Activated CD4-positive, alpha-beta memory T cell treated with anti-CD3 and anti-CD28 coated beads, Interleukin-2, amount 10 ng/mL, durations not matched to agents 7 days and 5 days (primary cell): ENCODE measurements at places on chromosomes 4 and X. TPM values are rescaled to one million over a fixed set of nuclear protein-coding genes. Genes with fewer than 3 reads are reported as not detected.

DNA sequence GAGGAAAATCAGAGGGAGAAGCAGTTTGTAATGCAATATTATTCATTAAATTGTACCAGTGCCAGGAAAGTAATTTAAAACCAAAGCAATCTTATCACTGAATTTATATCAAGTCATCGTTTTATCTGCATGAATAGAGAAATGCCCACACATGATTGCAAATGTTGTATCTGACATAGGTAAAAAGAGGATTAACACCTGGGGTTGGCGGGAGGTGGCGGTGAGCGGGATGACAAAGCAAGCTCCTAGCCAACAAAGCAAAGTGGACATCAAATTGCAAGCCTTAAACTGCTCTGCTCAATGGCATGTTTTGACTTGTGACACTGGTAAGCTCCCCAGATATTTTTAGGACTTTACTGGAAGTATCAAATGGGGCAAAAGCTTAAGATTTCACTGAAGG lies 16.4 kb downstream of the HPGD start:
- peaks cover 5% of the 10 kb centered on the region for H3K36me3 ChIP-seq
- no peaks in the 10 kb centered on the region for H3K27me3 ChIP-seq
- no peak overlapping the region for H3K4me3 ChIP-seq
- no peak overlapping the region for H3K27ac ChIP-seq
- H3K4me1 ChIP-seq, result no peaks in the 10 kb centered on the region

The ZFP42 gene
- not detected for total RNA-seq

The XAGE2 gene
- total RNA-seq, result not detected

The RPL9 gene
- 891 TPM for total RNA-seq

DNA sequence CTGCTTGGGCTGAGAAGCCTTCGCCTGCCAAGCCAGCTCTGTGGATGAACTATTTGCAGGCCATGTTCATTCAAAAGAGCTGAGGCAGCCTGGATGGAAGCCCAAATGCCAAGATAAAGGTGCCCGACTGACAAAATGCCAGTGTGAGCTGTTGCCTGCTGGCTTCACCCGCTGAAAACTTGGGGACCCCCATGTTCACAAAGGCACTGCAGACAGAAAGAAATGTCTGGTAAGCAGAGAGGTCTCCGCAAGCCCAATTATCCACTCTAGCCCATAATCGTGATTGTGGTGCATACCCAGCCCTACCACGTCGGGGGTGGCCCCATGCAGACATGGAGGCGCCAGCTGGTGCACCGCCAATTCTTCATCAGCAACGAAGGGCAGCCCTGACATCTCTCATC lies 13.0 kb upstream of the SMIM20 start:
- H3K4me1 ChIP-seq, result peaks cover 8% of the 10 kb centered on the region
- H3K4me3 ChIP-seq, result no peak overlapping the region
- DNase-seq, result no peak
- H3K36me3 ChIP-seq, result no peaks in the 10 kb centered on the region
- H3K27ac ChIP-seq, result no peak overlapping the region

The UGT2B7 gene
- not detected for total RNA-seq

- no peaks in the 10 kb centered on the region for H3K36me3 ChIP-seq
- DNase-seq, result no peak
- no peak overlapping the region for H3K27ac ChIP-seq
- no peak overlapping the region for H3K4me3 ChIP-seq
Observed at GRCh38 chr4:41290479-41290878, 33.8 kb downstream of the UCHL1 start.

DNA sequence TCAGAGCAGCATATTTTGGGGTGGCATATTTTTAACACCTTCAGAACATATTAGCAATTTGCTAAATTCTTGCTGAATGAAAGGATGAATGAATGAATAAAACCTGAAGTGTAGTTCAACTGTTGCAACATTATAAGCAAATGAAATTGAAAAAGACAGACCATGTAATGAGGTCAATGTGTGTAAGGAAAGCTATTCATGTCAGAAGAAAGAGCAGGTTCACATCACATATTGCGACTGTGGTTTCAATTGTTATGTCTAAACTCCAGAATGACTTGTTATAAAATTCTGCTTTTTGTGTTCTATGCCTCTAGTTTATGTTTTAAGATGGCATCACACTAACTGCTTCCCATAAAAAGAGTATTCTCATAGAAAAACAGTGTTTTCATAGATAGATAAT lies 32.9 kb upstream of the DSPP start:
- H3K27ac ChIP-seq, result no peak overlapping the region
- no peak for DNase-seq
- peaks cover 14% of the 10 kb centered on the region for H3K4me1 ChIP-seq
- H3K27me3 ChIP-seq, result peaks cover 5% of the 10 kb centered on the region

The PDGFRA gene
- total RNA-seq, result 0.45 TPM

DNA sequence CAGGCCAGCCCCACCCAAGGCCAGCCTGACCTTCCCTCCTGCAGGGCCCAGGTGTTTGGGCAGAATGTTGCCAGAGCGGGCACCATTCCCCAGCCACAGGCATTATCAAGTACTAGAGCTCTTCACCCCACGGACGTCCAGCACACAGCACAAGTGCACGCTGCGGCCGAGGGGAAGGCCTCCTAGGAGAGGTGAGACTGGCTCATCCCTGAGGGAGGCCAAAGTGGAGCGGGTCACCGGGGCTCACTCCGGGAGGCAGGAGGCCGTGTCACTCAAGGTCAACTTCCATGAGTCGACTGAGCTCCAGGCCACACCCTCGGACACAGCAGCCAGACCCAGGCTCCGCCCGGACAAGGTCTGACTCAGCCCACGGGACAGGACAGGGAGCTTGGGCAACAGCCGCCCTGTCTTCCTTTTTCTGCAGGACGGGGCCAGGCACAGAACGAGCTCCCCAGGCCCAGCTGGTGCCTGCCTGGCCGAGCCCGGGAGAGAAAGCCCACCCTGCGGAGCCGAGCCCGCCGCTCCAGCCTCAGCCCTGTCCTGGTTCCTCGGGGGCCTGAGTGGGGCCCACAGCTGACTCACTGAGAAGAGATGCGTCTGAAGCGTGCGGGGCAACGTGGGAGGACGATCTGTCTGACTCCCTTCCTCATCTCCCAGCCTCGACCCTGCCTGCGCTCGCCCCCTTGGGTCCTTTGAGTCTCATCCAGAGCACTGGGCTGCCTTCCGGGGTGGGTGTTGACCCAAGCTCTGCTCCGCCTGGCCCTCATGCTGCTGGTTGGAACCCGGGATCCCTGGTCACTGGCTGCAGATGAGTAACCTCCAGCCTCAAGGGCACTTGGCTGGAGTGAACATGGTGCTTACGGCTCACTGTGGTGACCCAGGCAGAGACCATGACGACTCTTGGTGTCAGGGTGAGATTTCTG lies 1.6 kb downstream of the SLC49A3 start:
- peaks cover 9% of the 10 kb centered on the region for H3K27me3 ChIP-seq
- no peaks in the 10 kb centered on the region for H3K36me3 ChIP-seq
- no peak for DNase-seq
- H3K27ac ChIP-seq, result no peak overlapping the region

The STK26 gene
- total RNA-seq, result 50.8 TPM

The GAGE1 gene
- not detected for total RNA-seq

GRCh38 chr4:180449395-180449956 lies 1793.7 kb upstream of the TENM3 start:
- no peaks in the 10 kb centered on the region for H3K27me3 ChIP-seq
- DNase-seq, result no peak
- H3K4me3 ChIP-seq, result no peak overlapping the region

DNA sequence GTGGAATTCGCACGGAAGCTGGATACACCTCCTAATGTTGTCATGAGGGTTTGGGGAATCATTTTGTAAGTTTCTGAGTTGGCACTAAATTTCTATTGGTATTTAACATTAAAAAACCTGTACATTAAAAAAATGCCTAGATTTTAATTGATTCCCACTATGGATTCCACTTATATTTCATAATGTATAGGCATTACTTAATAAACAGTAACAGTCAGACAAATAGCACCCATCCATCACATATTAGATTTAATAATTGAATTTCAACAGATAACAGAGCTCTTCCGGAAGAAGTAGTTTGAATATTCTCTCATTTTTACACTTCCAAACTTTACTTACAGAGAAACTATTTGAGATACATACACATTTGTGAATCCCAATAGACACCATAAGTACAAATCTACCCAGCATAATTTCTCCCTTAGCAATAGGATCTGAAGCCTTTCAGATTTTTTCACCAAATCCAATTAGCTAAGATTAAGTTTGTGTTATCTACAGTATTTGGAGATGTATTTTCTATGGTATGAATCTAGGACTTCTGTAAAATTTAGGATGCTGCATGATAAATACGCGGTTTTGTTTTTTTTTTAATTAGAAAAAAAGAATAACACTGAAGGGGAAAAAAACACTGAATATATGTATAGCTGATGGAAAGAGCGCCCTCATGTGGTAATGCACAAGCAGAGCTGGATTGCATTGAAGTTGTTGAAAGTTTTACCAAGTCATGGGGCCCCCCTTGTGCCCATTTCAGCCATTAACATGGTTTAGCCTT lies 12.2 kb upstream of the ODAM start:
- no peak overlapping the region for H3K27ac ChIP-seq
- H3K4me1 ChIP-seq, result no peaks in the 10 kb centered on the region
- H3K36me3 ChIP-seq, result no peaks in the 10 kb centered on the region
- no peak overlapping the region for H3K4me3 ChIP-seq

GRCh38 chr4:161828061-161828460 lies 335.7 kb downstream of the FSTL5 start:
- no peaks in the 10 kb centered on the region for H3K4me1 ChIP-seq
- H3K36me3 ChIP-seq, result no peaks in the 10 kb centered on the region
- no peak overlapping the region for H3K27ac ChIP-seq
- H3K27me3 ChIP-seq, result no peaks in the 10 kb centered on the region
- no peak overlapping the region for H3K4me3 ChIP-seq

DNA sequence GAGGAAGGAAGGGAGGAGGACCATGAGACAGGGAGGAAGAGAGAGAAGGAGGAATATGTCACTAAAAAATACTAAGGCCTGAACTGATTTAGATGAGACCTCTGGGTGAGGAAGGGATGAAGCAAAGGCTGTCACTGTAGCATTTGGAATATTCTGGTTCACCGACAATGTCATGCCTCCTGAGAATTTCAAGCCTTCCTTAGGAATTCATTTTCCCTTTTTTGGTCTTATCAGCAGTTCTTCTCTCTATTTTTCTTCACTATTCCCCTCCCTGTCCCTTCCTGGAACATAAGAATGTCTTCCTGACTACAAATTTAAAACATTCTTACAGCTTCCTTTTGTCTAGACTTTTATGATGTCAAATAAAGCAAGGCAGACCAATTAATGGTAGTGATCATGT lies 527.8 kb downstream of the INPP4B start:
- DNase-seq, result no peak
- H3K27ac ChIP-seq, result no peak overlapping the region
- peaks cover 53% of the 10 kb centered on the region for H3K36me3 ChIP-seq
- H3K4me3 ChIP-seq, result no peak overlapping the region
- H3K27me3 ChIP-seq, result no peaks in the 10 kb centered on the region

DNA sequence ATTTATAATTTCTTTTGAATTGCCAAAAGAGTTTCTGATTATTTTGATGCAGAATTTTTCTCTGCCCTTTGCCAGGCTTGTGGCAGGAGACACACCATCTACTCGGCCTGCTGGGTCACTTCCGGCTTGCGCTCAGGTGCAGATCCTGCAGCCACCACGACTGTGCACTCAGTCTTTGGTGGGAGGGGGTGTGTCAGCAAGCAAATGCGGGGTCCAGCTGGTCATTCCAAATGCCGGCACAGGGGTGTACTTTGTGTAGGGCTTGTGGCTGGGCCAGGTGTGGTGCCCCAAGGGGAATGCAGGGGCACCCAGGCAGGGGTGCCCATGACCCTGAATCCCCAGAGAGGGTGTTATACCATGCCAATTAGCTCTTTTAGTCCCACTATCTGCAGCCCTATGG lies 673.0 kb downstream of the TLL1 start:
- no peaks in the 10 kb centered on the region for H3K4me1 ChIP-seq
- no peak overlapping the region for H3K4me3 ChIP-seq
- H3K36me3 ChIP-seq, result no peaks in the 10 kb centered on the region
- no peaks in the 10 kb centered on the region for H3K27me3 ChIP-seq

DNA sequence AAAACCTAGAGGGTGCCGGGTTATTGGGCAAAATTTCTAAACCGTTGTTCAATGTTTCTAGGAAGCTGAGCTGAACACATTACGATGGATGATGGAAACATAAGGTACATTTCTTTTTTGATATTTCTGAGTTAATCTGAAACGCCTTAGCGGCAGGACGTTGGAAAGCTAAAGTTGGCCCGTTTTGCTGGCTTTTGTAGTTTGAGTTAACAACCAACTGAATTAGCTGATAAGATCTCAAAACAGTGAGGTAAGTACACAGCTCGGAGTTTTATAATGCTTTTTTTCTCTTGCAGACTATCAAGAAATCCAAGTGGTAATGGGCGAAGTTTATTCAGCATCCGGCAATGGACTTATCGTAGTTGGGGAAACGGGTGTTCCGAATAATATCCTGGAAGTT lies 73.5 kb downstream of the PRSS12 start:
- H3K27me3 ChIP-seq, result no peaks in the 10 kb centered on the region
- H3K4me3 ChIP-seq, result peak overlapping the region; percentile 93
- H3K27ac ChIP-seq, result peak overlapping the region; percentile 89
- peaks cover 43% of the 10 kb centered on the region for H3K4me1 ChIP-seq

DNA sequence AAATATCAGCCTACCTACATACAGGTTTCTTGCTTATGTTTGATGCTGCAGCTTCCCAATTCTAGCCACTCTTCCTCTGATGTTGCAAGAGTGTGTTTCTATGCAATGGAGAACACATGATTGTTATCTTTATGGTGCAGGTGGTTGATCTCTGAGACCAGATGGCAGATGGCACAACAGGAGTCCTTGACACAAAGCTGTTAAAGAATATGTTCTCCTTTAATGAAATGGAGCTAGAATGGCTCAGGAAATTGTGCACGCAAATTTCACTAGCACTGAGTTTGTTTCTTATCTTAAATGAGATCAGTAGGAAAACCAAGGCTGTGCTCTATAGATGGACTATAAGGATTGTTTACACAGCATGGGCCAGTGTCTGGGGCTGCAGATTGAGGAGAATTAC lies 29.9 kb upstream of the TTC29 start:
- H3K4me3 ChIP-seq, result no peak overlapping the region
- H3K36me3 ChIP-seq, result no peaks in the 10 kb centered on the region
- DNase-seq, result no peak
- no peaks in the 10 kb centered on the region for H3K4me1 ChIP-seq
- H3K27me3 ChIP-seq, result peaks cover 7% of the 10 kb centered on the region

DNA sequence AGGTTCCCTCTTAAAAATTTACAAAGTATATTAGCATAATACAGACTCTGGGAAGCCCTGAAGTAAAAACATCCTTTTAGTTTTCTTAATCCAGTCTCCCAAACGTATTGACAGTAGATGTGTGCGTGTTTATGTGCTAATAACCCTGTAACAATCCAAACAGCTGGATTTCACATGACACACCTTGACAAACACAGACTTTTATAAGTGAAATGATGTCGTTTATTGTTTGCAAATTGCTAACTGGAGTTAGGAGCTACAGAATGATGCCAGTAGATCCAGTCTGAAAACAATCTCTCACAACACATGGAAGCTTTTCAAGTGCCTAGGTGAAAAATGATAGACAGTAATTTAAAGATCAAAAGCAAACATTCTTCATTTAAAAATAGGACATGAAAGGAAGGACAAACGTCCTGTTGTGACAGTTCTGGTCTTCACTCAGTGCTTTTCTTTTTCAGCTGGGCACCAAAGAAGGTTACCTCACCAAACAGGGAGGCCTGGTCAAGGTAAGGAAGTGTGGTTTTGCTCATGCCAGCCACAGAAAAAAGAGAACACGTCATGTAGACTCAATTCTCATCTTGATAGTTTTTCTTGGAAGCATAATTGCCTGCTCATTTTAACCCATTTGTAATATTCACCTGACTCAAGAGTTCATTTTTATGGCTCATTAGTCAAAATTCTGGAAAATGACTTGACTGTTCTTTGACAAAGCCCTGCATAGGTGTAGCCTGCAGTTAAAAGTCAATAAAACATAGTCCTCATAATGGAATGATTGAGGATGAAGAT lies 32.9 kb downstream of the LAMTOR3 start:
- H3K4me3 ChIP-seq, result no peak overlapping the region
- H3K4me1 ChIP-seq, result peaks cover 51% of the 10 kb centered on the region
- H3K27me3 ChIP-seq, result no peaks in the 10 kb centered on the region
- DNase-seq, result peak; percentile 39

The TLR10 gene
- 0.53 TPM for total RNA-seq
